Ascending aorta (tissue), 2 donors: ENCODE measurements at places on chromosomes 16 and 17.

DNA sequence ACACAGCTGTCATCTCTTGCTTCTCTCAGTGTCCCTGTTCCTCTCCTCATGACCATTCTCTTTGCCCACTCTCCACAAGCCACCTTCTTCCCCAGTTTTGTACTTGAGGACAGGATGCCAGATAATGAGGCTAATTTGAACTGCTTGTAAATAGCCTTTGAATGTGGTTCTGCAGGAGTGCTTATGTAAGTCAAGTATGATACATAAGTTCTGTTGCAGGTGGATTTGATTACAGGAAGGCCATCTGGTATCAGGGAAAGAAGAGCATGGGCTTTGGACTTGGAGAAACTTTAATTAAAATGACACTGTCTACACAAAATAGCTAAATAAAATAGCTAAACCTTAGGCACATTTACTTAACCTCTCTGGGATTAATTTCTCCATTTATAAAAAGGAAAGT lies 120.2 kb upstream of the HLF start:
- H3K4me3 ChIP-seq: no peak overlapping the region
- no peak overlapping the region for H3K27ac ChIP-seq
- peaks cover 6% of the 10 kb centered on the region for H3K36me3 ChIP-seq
- no peaks in the 10 kb centered on the region for H3K27me3 ChIP-seq
- no peaks in the 10 kb centered on the region for H3K4me1 ChIP-seq

DNA sequence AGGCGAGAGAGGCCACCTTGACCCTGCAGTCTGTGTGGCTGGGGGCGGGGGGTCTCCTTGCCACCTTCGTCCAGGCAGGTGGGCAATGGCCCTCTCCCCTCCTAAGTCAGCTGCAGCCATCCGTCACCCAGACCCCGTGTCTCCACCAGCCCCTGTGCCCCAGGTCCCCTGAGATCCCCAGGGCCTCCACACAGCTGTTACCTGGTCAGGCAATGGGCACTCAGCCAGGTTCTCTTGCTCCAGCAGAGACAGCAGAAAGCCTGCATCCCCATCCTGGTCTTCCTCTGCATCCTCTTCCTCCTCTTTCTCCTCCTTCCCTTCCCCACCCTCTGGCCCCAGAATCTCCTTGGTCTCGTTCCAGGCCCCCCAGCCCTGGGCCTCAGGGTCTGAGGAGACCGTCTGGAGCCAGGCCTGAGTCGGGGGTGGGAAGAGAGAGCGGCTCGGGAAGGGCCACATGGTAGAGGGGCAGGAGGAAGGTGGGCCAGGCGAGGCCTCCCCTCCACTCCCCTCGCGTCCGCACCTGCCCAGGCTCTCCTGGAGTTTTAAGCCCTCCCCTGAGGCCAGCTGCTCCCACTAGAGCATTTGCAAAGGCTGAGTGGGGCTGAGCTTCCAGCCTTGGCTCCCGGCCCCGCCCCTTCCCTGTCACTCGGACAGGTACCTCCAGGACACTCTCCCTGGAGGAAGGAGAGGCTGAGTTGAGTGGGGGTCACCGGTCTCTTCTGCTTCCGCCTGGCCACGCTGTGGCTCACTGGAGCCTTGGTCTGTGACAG lies at the start of gene PABPN1L:
PABPN1L (minus strand) TSS at position 510 of the 770 bp plus-strand sequence; CDS start at position 456, 54 bp downstream.
- DNase-seq: no peak
- H3K27ac ChIP-seq: no peak within 1 kb of the TSS
- peaks cover 15% of the 10 kb centered on the region for H3K36me3 ChIP-seq
- no peak within 1 kb of the TSS for H3K4me3 ChIP-seq
- H3K27me3 ChIP-seq: no peaks in the 10 kb centered on the region

DNA sequence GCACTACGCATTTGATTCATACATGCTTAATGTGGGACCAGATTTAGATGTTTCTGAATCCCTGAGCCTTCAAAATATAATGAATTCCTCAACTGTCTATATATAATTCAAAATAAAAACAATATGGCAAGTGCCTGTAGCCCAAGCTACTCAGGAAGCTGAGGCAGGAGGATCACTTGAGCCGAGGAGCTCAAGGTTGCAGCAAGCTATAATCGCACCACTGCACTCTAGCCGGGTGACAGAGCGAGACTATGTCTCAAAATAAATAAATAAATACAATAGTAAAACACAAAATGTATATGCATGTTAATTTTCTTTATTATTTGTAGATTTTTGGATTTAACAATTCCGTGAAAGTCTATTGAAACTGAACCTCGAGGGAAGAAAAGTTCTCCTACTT lies 50.6 kb upstream of the IRX6 start:
- H3K4me3 ChIP-seq: no peak overlapping the region
- H3K36me3 ChIP-seq: no peaks in the 10 kb centered on the region

DNA sequence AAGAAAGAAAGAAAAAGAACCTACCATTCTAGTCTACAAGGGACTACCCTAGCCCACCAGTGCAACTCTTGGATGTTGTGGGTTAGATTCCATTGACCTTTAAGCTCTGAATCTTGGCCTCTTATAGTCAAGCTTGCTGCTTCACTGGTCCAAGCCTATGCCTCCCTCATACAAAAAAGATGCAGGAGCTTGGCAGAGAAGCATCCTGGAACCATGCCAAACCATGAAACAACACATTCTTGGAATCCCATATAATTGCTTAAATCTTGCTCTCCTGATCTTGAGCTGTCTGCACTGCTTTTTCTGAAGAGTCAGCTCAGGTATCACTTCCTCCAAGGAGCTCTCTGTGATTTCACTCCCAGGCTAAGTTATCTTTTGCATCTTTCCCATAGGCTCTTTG lies 117.9 kb upstream of the GPR139 start:
- H3K27me3 ChIP-seq: no peaks in the 10 kb centered on the region
- DNase-seq: no peak
- H3K4me1 ChIP-seq: no peaks in the 10 kb centered on the region
- no peak overlapping the region for H3K4me3 ChIP-seq
- no peaks in the 10 kb centered on the region for H3K36me3 ChIP-seq
- H3K27ac ChIP-seq: no peak overlapping the region

- H3K4me1 ChIP-seq: peaks cover 2% of the 10 kb centered on the region
- H3K27me3 ChIP-seq: no peaks in the 10 kb centered on the region
- DNase-seq: no peak
- no peak overlapping the region for H3K4me3 ChIP-seq
- H3K27ac ChIP-seq: no peak overlapping the region
These were observed 24.2 kb downstream of the CCDC40 start for GRCh38 chr17:80060644-80061043.
